ENCODE measurements at places on chromosomes 13 and 19. TPM values are rescaled to one million over a fixed set of nuclear protein-coding genes. Genes with fewer than 3 reads are reported as not detected.

ATP4B gene
- not detected for total RNA-seq

ZNF256 gene
- total RNA-seq, result 1.3 TPM

LAIR1 gene
- total RNA-seq, result not detected

PRKCG gene
- total RNA-seq, result 7.3 TPM

CYP2A7 gene
- total RNA-seq, result not detected

ARL11 gene
- total RNA-seq, result not detected

SOX1 gene
- total RNA-seq, result not detected

KCTD4 gene
- not detected for total RNA-seq

KIR2DL4 gene
- not detected for total RNA-seq

PGLYRP2 gene
- not detected for total RNA-seq

PLK5 gene
- not detected for total RNA-seq

TSEN34 gene
- 121 TPM for total RNA-seq

NBEA gene
- 1.5 TPM for total RNA-seq
